ENCODE measurements at places on chromosomes 11 and 22.

GRCh38 chr11:61332281-61332796 is 566 bp downstream of the DDB1 start:
- DNase-seq, result no peak

DNA sequence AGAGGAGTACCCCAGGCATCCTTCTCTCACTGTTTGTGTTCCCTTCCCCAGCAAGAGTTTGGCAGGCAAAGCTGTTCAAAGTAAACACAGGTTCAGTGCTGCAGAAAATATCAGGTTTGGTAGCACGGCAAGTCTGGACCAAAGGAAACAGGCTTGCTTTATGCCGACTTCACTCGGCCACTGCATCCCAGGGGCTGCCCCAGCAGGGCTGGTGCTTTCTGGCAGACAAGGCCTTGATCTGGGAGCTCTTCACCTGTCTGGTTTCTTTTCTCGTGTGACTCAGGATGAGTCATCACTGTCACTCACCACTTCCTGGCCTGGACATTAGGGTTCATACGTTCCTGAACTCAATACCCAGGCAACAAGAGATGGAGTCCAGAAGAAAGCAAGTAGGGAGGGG is 52.6 kb upstream of the NAV2 start:
- no peak for DNase-seq

GRCh38 chr22:43257549-43257948 is 70.6 kb upstream of the TTLL12 start:
- DNase-seq, result no peak

DNA sequence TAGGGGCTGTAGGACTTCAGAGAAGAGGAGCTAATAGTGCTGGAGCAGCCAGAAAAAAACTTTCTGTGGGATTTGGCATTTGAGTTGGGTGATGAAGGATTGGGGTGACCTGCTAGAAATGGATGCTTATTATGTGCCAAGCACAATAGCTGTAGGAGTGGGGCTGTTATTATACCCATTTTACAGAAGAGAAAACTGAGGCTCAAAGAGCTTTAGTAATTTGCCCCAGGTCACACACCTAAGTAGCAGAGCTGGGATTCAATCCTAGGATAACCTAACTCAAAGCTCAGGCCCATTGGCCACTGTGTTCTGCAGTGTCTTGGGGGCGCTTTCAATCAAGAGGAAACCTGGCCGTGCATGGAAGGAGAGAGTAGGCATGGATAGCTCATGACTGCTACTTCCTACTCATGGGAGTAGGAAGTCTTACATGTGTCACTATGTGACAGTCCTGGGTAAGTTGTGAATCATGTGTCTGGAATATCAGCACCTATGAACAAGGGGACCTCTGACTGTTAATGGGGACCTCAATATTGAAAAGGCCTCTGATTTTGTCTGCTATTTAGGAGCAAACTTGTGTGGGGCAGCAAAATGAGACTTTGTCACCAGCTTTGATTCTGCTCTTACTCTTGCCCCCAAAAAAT is 6.1 kb upstream of the ELF5 start:
- no peak for DNase-seq

DNA sequence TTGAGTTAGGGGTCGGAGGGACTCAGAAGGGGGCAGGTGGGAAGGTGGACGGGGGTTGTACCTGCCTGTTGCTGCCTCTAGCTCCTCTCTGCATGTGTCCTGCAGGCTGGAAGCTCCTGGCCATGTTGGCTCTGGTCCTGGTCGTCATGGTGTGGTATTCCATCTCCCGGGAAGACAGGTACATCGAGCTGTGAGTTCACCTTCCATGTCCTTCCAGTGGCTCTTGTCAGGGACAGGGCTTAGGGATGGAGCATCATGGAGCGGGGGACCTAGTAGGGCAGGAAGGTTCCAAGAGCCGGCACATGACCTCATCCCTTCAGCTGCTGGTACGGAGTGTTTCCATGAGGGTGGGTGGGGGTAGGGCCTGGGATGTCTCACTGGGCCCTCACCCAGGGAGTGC is 50.9 kb downstream of the ST3GAL4 start:
- no peak for DNase-seq

GRCh38 chr11:33110083-33110482 is 51.2 kb downstream of the CSTF3 start:
- no peak for DNase-seq

DNA sequence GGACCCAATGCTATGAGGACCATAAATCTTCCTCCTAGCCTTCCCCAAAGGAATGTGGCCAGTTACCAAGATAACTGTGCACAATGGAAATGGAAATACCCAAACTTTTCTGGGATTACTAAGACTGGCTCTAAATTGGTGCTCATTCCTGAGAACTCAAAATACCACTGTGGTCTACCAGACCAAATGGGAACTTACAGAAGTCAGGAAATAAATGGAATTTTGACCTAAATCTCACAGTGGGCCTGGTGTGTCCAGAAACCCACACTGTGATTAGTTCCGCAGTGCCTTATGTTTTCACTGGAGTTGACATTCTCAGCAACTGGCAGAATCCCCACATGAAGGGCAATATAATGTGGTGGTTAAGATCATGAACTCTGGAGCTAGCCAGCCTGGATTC is 99.4 kb upstream of the ZC3H12C start:
- DNase-seq, result no peak

DNA sequence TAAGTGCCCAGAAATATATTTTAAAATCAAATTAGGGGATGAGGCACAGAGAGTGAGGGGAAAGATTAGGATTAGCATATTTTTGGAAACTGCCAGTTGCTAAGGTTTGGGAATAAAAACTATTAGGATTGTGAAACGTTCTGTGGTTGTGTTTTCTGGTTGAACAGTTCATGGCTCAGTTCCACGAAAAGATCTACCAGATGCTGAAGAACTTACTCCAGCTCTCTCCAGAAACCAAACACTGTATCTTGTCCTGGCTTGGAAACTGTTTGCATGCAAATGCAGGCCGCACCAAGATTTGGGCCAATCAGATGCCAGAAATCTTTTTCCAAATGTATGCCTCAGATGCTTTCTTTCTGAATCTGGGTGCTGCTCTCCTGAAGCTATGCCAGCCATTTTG is 15.3 kb downstream of the UBE4A start:
- no peak for DNase-seq

GRCh38 chr11:73164803-73165540 is 22.9 kb upstream of the FCHSD2 start:
- DNase-seq, result no peak

Measured in nephron progenitor cell (in vitro differentiated cells).